ENCODE measurements at places on chromosomes 5 and 9.

DNA sequence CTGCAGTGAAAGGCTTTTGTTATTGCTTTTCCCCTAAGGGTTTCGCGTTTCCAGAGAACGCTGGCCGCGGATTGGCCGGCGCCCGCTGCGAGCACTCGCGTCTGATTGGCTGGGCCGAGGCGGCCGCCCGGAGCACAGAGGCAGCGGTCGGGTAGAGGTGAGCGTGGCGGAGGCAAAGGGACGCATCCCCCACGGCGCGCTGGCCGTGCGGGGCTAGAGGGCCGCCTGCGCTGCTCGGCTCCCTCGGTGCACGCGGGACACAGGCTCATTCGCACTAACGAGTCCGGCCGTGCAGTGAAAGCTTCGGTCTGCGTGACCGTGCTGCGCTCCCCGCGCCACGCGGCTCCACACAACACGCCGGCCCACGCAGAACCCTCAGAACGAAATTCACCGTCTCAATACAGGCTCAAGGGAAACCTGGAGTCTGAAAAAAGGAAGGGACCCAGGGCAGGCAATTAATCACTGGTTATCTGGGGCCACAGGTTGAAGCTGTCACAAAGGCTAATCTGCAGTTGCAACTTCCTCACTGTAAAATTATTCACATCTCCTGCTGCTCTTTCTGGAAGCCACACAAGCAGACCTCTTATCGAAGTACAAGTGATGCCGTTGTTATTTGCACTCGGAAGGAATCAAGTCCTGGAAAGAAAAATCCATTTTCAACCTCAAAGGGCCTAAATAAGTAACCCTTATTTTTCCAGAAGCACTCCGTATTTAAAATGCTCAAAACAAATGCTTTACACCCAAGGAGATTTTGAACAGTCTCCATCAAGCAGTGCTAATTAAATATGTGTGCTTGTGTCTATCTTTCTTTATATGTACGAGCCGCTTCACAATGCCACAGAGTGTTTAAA, 94.6 kb downstream of the ZNF608 start:
- DNase-seq: no peak

- no peak for DNase-seq
Measured at GRCh38 chr5:172788771-172789686, 18.0 kb upstream of the DUSP1 start.

DNA sequence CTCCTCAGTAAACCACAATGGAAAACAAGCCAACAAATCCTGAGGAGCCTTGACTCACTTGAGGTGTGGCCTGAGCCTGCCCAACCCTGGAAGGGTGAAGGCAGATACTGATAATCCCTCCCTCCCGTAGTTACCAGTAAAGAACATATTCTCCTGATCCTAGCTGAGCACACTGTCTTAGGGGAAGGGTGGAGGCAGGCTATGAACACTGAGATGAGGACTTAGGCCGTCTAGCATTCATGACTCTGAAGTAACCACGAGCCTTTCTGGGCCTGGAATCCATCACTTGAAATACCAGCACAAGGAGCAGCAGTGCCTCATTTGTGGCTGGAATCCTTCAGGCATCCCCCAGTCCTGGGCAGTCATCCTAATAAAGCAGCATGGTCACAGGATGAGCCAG, 124.5 kb upstream of the PRLR start:
- no peak for DNase-seq

DNA sequence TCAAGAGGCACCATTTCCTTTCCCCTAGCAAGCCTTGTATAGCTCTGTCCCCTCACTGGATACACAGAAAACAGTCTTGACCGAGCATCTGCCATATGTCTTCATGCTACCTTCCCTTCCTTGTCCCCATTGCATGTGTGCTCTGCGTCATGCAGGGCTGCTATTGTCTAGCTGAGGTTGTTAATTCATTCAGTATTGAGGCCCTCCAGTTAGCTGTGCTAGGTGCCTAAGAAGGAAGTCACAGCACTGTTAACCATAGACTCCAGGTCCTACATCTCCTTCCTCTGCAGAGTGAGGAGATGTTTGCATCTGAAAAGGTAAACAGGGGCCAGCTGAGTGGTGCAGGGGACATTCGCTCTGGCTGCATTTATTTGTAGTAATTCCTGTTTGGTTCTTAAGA, 48.2 kb downstream of the SLC1A3 start:
- DNase-seq: no peak

- no peak for DNase-seq
Measured at GRCh38 chr5:43482490-43483297, 971 bp downstream of the TMEM267 start.

DNA sequence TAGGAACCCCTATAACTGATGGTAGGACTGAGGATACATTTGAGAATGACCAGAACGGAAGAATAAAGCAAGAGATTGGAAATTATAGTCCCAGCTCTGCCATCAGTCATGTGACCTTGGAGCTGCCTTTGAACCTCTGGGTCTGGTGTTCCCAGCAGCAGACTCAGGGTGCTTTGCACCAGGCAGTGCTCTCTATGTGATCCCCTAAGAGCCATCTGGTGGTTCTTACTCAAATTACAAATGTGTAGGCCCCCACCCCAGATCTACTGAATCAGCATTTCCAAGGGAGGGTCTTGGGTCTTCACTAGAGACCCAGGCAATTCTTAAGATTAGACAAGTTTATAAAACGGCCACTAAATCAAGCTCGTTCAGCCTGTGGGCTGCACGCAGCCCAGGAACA, 40.2 kb upstream of the PRDM12 start:
- DNase-seq: no peak

GRCh38 chr9:95459178-95459577, 57.6 kb downstream of the PTCH1 start:
- no peak for DNase-seq

DNA sequence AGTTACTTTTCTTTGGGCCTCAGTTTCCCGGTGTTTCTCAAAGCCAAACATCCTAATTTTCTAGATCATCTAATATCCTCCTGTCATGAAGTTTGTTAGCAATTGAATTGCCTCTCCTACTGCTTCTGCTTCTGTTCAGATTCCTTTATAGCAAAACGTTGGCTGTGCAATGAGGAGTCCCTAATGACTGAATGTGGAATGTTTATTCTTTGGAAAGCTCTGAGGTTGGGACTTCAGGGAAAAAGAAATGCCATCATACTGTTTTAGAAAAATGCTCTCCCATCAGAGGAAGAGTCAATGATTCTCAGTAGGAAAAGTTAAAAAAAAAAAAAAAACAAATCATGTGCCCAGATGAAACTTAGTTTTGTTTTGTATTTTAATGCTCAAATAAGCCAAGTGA, 268.7 kb upstream of the PAPPA start:
- DNase-seq: no peak

DNA sequence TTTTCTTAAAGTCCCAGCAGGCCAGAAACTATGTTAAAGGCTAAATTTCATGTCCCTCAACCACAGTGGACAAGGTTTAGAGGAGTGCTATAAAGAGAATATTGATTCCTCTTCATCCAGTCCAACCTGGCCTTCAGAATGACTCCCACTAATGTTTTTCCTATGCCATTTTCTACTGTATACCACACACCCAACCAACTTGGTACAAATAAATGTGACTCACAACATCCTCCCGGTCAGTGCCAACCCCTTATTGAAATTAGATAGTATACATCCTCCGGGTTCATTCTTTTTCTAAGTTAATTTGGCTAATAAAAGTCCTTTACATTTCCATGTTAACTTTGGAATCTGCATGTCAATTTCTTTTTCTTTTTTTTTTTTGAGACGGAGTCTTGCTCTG, 215.1 kb downstream of the TSSK1B start:
- no peak for DNase-seq

DNA sequence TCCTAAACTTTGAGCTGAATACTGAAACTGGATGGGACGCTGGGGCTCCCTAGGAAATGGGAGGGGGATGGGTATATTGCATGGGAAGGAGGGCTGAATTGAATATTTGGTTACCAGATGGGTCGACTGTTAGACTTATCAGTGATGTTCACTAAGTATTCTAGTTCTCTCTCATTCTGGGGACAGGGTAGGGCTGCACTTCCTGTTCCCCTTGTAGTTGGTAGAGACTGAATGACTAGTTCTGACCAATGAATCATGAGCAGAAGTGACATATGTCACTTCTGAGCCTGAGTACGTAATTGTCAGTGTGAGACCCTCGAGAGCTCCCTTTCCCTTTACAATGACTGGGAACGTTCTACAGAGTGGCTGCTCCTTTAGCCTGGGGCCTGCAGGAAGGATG, 55.5 kb upstream of the DMRT1 start:
- no peak for DNase-seq

GRCh38 chr5:98042961-98043360, 730.5 kb upstream of the RGMB start:
- no peak for DNase-seq

DNA sequence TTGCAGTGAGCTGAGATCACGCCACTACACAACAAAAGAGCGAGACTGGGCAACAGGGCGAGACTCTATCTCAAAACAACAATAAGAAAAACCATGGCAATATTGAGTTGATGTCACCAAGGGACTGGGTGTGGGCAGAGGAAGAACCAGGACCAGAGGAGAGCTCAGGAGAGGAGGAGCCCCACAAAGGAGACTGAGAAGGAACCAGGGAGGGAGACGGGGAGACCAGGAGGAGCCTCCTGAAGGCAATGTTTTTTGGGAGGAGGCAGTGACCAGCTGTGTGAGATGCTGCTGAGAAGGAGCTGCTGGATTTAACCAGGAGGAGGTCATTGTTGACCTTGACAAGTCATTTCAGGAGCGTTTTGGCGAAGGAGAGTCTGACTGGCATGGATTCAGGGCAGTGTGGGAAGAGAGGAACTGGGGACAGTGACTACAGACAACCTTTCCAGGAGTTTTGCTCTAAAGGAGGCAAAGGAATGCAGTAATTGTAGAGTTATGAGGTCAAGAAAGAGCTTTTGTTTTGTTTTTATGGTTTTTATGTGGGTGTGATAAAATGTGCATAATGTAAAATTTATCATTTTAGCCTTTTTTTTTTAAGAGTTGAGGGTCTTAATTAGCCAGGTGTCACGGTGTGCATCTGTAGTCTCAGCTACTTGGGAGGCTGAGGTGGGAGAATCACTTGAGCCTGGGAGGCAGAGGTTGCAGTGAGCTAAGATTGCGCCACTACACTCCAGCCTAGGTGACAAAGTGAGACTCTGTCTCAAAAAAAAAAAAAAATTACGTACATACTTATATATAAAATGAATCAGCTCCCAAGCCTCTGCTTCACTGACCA, 17.9 kb downstream of the TRUB2 start:
- no peak for DNase-seq

- DNase-seq: no peak
Measured at GRCh38 chr9:101479338-101480030, 43.9 kb upstream of the ALDOB start.

- DNase-seq: no peak
Measured at GRCh38 chr9:6219040-6219439, 3.4 kb downstream of the IL33 start.

DNA sequence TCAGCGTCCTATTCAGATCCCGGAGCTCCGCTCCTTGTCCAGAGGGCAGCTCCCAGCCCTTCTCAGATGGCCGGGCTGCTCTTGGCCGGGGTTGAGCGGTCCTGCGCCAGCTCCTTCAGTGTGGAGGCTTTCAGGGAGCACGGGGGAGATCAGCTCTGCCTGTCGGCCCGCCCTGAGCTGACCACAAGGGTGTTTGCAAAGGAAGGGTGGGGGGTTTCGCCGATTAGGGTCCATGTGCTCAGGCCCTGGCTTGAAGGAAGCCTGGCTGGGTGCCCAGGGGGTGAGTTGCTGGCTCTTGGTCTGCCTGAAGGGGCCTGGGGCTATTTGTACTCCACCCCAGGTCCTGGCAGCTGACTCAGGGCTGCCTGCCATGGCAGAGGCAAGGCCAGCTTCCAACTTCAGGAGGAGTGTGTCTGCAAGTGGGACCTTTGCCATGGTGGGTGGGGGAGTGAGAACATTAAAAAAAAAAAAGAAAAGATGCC, 250.1 kb upstream of the KLF4 start:
- DNase-seq: no peak

- no peak for DNase-seq
Measured at GRCh38 chr9:98171176-98171925, 21.1 kb downstream of the CORO2A start.

DNA sequence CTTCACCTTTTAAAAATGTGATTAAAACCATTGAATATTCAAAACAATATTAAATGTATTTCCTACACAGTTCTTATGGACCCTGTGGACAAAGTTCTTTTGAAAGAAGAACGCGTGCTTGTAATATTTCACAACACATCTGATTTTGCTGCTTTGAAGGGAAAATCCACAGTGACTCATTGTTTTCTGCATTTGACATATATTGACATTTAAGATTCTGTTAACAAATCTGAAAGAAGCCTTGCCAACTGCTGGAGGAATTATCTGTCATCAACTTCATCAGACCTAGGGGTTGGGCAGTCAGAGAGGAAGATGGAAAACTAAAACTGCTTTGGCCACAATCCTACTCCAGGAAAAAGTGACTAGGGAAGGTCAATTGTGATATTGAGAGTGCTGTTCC, 56.9 kb upstream of the RASEF start:
- no peak for DNase-seq

GRCh38 chr5:9343146-9343850, 202.6 kb downstream of the SEMA5A start:
- DNase-seq: no peak

GRCh38 chr9:89278997-89279739, 31.8 kb upstream of the CKS2 start:
- DNase-seq: no peak

- DNase-seq: no peak
Measured at GRCh38 chr9:124255222-124255621, 2.5 kb upstream of the NEK6 start.

GRCh38 chr9:74096420-74096819, 400.7 kb upstream of the RORB start:
- DNase-seq: no peak

DNA sequence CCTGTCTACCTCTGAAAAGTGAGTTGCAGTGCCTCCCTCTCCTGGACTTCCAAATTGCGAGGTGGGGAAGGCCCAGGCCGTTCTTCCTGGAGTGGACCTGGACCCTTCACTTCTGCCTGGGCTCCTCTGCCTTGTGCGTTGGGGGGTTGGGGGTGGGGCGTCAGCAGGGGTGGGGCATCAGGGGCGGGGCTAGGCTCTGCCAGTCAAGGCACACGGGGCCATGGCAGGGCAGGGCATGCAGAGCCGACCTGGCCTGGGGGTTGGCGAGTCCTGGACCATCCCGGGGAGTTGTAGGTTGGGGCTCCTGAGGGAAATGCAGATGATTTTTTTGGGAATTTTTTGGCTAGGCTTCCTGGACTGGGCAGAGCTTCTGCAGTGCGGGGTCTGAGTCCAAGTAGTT, 87.1 kb downstream of the EHMT1 start:
- DNase-seq: no peak

- no peak for DNase-seq
Measured at GRCh38 chr9:120307599-120307998, 272.4 kb downstream of the CDK5RAP2 start.

- no peak for DNase-seq
Measured at GRCh38 chr5:16732356-16732755, 115.6 kb upstream of the RETREG1 start.

DNA sequence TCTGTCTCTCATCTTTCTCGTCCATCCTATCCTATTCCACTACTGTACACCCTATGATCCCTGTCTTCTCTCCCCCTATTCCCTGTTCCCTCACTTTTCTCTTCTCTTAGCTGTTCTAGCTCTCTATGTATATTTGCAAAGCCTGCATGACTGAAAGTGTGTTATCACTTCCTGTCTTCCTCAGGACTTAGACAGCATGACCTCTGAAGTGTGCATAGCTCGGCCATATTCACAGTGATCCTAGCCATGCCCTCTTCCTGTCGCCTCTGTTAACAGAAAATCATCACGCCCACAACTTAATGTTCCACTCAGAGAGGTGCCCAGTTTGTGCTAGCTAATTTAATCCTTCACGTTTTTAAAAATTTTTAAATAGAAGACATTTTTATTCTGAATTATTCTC, 35.8 kb upstream of the CDH6 start:
- no peak for DNase-seq

Measured in activated CD4-positive, alpha-beta T cell treated with anti-CD3 and anti-CD28 coated beads for 4 hours (primary cell).